ENCODE measurements at places on chromosomes 2 and 18. TPM values are rescaled to one million over a fixed set of nuclear protein-coding genes. Genes with fewer than 3 reads are reported as not detected.

Gene NAB1
- 63.6 TPM for polyA plus RNA-seq

Gene LRATD1
- 22.0 TPM for polyA plus RNA-seq

Gene GRP
- polyA plus RNA-seq, result 1.0 TPM

DNA sequence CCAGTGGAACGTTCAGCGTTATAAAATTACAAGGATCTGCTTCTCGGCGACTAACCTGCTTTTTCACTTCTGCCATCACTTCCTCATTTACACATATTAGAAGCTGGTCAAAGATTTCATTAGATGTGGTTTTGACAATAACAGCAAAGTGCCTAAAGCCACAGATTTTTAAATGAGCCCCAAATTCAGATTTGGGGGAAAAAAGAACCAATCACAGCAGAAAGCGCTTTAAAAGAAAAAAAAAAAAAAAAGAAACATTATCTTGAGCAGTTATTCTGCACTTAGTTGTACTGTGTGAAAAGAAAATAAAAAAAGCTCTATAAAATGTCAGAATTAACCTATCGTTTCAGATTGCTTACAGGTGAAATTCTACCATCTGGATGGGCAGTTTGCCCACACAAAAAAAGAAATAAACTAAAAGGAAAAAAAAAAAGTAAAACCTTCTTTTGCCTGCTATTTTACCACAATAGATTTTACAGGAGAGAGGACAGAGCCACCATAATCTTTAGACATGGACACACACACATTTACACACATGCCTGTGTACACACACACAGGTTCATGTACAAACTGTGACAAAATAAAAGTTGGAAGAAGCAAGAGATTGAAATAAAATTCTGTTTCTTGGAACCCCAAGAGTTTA, 167.2 kb downstream of the TCF4 start:
- DNase-seq, result no peak

GRCh38 chr2:32212295-32212694, 46.6 kb downstream of the SLC30A6 start:
- DNase-seq, result no peak

Gene COLEC11
- polyA plus RNA-seq, result 2.2 TPM

DNA sequence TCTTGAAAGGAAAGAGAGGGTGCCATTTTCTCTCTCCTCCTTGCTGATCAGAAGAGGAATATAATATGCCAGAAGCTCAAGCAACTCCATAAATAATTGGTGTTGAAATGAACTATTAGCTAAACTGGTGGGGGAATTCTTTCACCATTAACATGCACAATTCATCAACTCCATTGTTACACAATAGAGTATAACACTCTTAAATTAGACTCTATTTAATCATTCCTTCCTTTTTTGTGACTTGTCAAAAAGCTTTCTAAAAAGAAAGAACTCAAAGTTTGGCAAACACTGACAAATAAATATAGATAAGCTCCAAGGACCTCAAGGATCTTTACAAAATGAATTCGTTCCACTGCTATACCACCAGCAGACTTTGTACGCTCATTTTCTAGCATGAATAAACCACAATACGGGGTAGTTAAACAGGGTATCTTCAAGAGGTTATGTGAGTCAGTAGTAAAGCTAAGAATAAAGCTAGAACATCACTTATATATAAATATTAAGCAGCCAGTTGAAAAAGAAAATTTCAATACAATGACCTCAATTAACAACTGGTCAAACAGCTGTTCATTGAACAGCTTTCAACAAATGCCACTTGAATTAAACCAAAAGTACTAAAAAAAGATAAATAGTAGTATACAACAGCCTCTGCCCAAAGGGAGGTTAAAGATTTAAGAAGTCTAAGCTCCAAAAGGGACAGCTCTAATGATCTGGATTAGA, 6.4 kb downstream of the TRAK2 start:
- no peak for DNase-seq

Gene REG3G
- polyA plus RNA-seq, result not detected

- no peak for DNase-seq
Observed at GRCh38 chr2:207697411-207697810, 14.0 kb upstream of the CCNYL1 start.

GRCh38 chr2:130334026-130334425, 8.7 kb upstream of the IMP4 start:
- DNase-seq, result no peak

DNA sequence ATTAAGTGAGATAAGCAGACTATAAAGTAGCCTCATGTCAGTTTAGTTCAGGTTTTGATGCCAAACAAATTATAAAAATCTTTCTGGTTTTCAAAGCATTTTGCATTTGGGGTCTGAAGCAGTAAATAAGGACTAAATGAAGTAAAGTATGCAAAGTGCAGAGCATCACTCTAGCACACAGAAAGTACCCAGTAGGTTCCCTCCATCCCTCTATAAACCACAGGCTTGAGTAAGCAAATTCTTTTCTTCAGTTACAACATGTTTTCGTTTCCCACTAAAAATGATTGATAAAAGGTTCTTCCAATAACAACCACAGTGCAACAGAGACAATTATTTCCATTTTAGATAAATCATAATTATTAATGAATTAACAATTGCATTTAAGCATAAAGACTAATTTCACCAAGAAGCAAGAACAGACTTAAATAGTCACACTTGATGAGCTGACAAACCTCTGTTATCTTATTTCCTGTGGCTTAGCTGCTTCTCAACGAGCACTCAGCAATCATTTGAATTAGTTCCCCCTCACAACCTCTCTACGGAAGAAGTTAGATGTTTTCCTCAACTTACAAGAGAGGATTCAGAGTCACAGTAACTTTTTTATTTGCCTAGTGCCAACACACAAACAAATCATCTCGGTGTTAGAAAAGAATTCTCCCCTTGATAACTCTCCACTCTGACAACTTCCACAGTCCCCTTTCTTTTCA, 249.8 kb downstream of the NBAS start:
- DNase-seq, result no peak

- no peak for DNase-seq
Observed at GRCh38 chr2:27844821-27845255, 45.3 kb downstream of the RBKS start.

- no peak for DNase-seq
Observed at GRCh38 chr2:28128281-28128950, 237.9 kb downstream of the BABAM2 start.

DNA sequence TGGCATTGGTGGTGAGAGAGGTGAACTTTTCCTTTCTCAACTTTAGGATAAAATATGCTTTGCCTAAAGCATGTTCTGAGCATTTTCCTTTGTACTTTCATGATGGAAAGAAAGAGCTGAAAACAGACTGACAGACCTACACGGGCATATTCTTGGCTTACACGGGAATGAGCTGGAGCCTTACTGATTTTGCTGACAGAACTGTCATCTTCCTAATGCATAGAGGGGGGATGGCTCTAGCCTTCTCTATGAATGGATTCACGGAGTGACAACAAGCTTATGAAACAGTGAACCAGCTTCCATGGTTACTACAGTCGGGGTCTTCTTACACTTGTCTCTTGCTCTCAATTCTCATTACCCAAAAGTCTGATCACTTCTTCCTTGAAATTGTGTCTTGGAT, 32.2 kb downstream of the FSHR start:
- no peak for DNase-seq

GRCh38 chr2:189569295-189569910, 11.2 kb downstream of the SLC40A1 start:
- DNase-seq, result no peak

DNA sequence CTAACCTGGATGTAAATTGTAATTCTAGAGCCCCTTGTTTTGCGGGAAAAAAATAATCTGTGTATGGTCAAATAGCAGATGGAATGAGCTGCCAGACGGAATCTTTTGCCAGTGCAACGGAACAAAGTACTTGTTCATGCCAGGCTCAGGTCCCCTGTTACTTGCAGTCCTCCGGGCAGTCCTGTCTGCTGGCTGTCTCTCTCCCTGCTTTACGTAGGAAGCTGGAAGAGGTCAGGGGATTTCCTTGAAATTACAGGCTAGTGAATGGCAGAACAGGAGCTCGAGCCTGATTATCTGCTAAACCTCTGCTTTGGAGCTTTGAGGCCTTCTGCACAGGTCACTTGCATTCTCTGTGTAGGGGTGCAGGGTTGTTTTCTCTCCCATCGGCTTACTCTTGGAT, 54.8 kb downstream of the LRRFIP1 start:
- no peak for DNase-seq

GRCh38 chr18:65049586-65049985, 701.2 kb upstream of the CDH7 start:
- DNase-seq, result no peak

DNA sequence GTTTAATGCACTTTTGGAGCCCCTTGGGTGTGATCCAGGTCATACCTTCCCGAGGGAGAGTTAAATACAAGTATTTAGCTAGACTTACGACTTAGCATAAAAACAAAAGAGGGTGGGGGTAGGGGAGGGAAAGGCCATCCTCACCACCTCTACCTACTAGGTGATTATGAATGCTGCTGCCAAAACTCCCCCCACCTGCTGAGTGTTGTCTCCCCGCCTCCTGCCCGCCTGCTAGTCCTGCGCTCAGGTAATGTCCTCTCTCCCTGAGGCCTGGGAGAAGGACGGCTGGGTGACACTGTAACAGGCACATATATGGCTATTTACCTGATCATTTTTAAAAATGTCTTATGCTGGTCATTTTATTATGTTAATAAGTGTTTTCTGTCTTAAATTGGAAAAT, 3.0 kb upstream of the NCKAP5 start:
- DNase-seq, result no peak

DNA sequence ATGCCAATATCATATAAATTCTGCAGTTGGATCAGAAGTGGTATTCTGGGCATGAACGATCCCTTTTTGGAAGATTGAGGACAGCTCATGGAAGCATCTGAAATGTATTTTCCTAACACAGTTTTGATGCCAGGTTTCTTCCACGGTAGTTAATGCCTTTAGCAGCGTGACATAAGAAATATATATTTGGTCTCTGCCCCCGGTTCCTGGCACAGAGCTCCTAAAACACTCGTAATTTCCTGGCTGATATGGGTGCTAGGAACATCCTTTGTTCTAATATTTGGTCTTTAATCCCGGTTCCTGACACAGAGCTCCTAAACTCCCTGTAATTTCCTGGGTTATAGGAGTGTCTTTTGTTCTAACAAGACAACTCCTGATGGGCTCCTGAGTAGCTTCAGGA, 8.2 kb upstream of the CABLES1 start:
- DNase-seq, result no peak

GRCh38 chr2:4725618-4726017, 966.6 kb upstream of the SOX11 start:
- DNase-seq, result no peak

GRCh38 chr2:17791121-17791816, 25.0 kb upstream of the MSGN1 start:
- no peak for DNase-seq

Gene POTEJ
- 0.08 TPM for polyA plus RNA-seq

DNA sequence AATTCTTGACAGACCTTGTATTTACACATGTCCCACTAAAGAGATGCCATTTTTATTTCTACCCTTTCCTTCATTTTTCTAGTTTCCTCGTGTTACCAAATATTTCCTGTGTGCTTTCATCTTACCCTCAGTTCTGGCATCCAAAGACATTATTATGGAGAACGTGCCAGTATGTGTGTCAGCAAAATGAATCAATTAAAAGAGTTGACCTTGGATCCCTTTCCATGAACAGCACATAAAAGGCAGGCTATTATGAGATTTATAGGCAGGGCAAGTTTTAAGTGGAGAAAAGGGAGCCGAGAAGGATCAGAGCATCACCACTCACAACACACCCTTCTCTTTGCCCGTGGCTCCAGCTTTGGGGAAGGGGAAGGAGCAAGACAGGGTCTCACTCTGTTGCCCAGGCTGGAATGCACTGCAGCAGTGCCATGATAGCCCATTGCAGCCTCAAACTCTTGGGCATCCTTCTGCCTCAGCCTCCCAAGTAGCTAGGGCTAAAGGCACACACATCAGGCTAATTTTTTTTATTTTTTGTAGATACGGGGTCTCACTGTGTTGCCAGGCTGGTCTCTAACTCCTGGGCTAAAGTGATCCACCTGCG, 149.9 kb downstream of the GFPT1 start:
- no peak for DNase-seq

- no peak for DNase-seq
Observed at GRCh38 chr2:98704499-98705332, 26.2 kb downstream of the MGAT4A start.

DNA sequence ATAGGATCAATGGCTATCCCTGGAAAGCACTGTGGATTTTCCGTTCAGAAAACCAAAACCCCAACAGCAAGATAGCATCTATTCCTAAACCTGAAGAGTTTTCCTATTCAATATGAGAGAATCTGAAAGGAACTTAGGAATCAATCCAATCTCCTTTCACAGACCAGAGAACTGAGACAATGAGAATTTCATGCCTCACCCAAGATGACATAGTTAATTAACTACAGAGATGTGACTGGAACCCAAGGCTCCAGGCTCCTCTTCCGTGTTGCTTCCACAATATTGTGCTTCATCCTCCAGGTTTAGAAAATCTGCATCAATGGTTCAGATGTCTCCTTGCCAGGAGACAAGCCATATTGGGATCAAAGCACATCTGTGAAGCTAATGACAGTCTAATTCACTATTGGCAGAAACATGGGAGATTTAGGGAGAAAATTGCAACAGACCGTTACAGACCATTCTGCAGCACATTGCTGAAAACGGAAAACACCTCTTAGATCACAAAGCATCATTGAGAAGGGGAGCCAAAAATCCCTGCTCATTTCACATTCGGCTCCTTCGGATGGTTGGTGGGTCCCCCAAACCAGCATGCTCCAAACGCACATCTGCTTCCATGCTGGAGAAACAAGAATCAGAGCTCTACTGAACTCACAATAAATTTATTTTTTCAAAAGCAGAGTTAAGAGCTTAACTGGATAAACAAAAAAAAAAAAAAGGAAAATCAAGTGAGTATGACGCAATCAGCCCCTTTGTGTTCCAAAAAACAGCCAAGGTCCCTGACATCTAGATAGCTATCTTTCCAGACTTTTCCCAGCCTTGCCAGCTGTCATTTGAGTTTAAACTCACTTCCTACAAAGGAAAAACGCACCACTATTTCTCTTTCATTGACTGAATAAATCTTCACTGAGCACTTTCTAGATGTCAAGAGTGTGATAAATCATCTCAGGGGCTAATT, 290.3 kb downstream of the C1D start:
- peak; percentile 63 for DNase-seq

DNA sequence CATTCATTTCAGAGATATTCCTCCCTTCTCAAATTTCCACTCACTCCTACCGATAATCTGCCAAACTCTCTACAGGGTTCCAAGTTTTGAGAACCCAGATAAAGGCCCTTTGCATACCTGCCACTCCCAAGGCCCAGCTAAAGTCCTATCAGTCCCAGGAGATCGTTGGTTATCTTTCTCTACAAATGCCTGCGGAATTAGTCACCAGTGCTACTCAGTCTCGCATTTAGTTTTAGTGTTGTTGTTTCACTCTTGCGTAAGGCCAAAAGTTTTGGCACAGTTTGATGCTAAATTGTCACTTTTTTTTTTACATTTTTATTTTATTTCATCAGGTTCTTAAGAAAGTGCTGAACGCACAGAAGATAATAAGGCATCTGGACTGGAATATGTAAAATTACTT, 29.2 kb upstream of the SETBP1 start:
- DNase-seq, result no peak

Gene CROCC2
- polyA plus RNA-seq, result 0.06 TPM

Gene RAD51AP2
- polyA plus RNA-seq, result 0.32 TPM

Measured in left renal cortex interstitium (tissue), 4 donors.